CD4-positive, CD25-positive, alpha-beta regulatory T cell (primary cell): ENCODE measurements at places on chromosomes 6 and 20. TPM values are rescaled to one million over a fixed set of nuclear protein-coding genes. Genes with fewer than 3 reads are reported as not detected.

Gene RAD21L1
- total RNA-seq, result not detected

Gene RNF39
- not detected for total RNA-seq

Gene SASH1
- total RNA-seq, result not detected

Gene WFDC10B
- not detected for total RNA-seq

Gene KCNQ2
- total RNA-seq, result 0.89 TPM

Gene MUCL3
- not detected for total RNA-seq

Gene RAB44
- 0.27 TPM for total RNA-seq

Gene MMP24
- not detected for total RNA-seq

Gene MEI4
- total RNA-seq, result not detected

Gene C20orf144
- not detected for total RNA-seq

Gene PTCHD4
- not detected for total RNA-seq

Gene SRSF12
- not detected for total RNA-seq

Gene ACTL10
- total RNA-seq, result 2.0 TPM

Gene SLC22A23
- total RNA-seq, result 6.3 TPM

Gene PIGU
- total RNA-seq, result 9.7 TPM

Gene DDX39B
- total RNA-seq, result 603 TPM

Gene GRM1
- not detected for total RNA-seq

Gene FBXO9
- total RNA-seq, result 78.3 TPM

Gene FAXC
- not detected for total RNA-seq

Gene TMC2
- total RNA-seq, result not detected

Gene PTGIS
- not detected for total RNA-seq

Gene STMND1
- total RNA-seq, result not detected

Gene GMPR
- 1.8 TPM for total RNA-seq

Gene OVOL2
- not detected for total RNA-seq

Gene FUCA2
- total RNA-seq, result 6.1 TPM

Gene LY6G6D
- total RNA-seq, result not detected

Gene OXT
- total RNA-seq, result not detected

Gene DNMT3B
- 0.47 TPM for total RNA-seq

Gene SAMD10
- total RNA-seq, result 14.3 TPM

Gene PAK1IP1
- 6.0 TPM for total RNA-seq

Gene C20orf202
- 0.39 TPM for total RNA-seq

Gene POU3F2
- total RNA-seq, result not detected

Gene EDN3
- total RNA-seq, result 0.44 TPM

Gene KCNK16
- not detected for total RNA-seq

Gene PTCRA
- total RNA-seq, result 1.1 TPM

Gene PRSS16
- total RNA-seq, result 0.49 TPM

Gene SNAI1
- total RNA-seq, result 1.4 TPM

Gene FRMD1
- total RNA-seq, result not detected

Gene DEFB132
- not detected for total RNA-seq

Gene NKAPL
- not detected for total RNA-seq

Gene EFCAB8
- 1.2 TPM for total RNA-seq

Gene TREM1
- not detected for total RNA-seq

Gene TCP11
- total RNA-seq, result not detected
